Fibroblast of skin of back (primary cell): ENCODE measurements at places on chromosomes 2 and 18.

GRCh38 chr2:88059979-88060906 is 4.7 kb upstream of the KRCC1 start:
- peak; percentile 35 for DNase-seq

DNA sequence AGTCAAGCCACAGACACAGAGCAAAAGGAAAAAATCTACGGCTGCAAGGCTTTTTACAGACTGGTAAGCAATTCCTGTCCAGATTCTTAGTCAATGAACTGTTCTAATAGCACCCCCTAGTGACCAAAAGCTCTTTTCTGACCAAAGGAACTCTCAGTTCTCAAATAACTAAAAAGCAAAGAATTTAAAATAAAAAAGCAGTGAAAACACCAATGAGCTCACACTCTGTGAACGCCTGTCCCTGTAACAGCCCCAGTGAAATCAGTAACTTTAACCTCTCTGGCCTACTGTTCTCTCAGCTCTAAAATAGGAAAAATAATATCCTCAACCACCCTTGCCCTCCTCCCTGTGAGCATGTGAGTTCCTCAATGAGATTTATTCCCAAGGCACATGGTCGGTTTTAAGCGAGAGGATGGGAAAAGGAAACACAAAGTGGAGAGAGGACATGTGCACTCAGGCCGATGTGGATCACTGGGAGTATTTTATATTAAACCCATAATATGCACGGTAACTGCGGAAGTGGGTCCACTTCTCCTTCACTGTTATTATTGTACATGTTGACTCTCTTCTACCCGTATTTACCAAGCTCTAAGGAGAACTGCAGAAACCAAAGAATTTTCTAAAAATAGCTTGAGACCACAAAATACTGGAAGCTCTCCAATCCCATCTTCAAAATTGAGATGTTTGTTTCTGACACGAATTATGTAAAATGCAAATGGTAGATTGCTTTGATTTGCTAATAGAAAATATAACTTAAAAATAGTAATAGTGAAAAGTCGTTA is 128.5 kb downstream of the STK39 start:
- peak; percentile 73 for DNase-seq

GRCh38 chr18:46452820-46453219 is 204.2 kb downstream of the LOXHD1 start:
- peak; percentile 29 for DNase-seq

GRCh38 chr2:221527776-221528309 is 44.3 kb downstream of the EPHA4 start:
- DNase-seq: no peak

- no peak for DNase-seq
Observed at GRCh38 chr2:208098267-208098666, 26.1 kb downstream of the CRYGD start.

DNA sequence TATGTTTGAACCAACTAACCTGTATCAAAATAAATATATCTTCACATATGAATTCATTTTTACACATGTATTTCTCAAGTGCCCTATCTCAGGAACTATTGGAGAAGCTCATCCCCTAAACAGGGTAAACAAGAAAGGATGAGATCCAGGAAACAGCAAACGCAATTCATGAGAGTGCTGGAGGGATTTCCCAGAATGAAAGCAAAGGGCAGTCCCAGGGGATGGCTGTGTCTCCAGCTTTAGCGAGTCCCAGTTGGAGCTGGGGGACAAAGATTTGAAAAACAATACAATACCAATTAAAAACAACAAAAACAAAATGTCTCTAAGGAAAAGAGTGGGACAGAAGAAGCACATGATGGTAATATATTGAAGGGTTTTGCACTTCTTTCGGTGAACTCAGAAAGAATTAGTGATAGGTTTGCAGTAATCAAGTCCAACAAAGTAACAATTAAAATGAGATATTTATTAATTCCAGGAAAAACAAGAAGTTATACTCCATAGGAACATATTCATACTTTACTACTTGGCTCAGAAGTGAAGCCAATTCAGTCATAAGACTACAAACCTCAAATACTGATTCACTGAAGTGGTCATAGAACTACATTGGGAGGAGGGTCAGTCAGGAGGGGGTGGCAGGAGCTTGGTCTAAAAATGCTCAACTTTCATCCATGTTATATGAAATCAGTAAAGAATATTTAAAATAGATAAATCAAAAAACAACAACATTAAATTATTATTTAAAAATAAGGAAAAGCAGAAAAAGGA is 73.1 kb upstream of the PDE1A start:
- no peak for DNase-seq

DNA sequence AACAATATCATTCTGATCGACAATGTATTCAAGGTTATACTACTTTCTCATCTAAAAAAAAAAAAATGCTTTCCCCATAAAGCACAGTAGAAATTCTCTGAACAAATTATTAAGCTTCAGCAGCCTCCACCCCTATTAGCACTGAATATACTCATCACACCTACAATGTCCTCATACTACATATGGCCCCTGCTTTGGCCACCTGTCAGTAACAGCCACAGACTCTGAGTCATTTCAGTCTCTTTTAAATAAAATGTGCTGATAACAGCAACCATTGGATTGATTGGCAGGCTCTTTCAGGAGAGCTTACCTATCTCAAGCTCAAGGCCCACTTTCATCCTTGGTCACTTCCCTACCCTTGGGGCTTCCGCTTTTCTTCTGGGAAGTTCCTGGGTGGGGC is 236.7 kb downstream of the TMX3 start:
- no peak for DNase-seq

DNA sequence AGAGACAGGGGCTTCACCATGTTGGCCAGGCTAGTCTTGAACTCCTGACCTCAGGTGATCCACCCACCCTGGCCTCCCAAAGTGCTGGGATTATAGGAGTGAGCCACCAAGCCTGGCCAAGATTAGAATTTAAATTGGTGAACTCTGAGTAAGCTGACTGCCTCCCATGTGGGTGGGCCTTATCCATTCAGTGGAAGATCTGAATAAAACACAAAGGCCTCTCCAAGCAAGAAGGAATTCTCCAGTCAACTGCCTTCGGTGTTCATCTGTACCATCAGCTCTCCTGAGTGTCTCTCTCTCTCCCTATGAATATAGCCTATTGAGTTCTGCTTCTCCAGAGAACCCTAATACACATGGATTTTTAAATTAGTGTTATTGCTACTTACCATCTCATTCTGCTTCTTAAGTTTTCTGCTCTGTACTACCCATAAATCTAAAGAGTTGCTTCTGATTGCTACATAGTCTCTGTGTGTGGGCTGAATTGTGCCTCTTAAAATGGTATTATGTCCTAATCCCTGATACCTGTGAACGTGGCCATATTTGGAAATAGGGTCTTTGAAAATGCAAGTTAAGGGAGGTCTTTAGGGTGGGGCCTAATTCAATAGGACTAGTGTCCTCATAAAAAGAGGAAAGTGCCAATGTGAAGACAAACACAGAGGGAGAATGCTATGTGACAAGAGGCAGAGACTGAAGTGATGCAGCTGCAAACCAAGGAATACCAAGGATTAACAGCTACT is 36.3 kb downstream of the FBXO11 start:
- no peak for DNase-seq

GRCh38 chr2:44441200-44441599 is 79.5 kb downstream of the CAMKMT start:
- DNase-seq: no peak

DNA sequence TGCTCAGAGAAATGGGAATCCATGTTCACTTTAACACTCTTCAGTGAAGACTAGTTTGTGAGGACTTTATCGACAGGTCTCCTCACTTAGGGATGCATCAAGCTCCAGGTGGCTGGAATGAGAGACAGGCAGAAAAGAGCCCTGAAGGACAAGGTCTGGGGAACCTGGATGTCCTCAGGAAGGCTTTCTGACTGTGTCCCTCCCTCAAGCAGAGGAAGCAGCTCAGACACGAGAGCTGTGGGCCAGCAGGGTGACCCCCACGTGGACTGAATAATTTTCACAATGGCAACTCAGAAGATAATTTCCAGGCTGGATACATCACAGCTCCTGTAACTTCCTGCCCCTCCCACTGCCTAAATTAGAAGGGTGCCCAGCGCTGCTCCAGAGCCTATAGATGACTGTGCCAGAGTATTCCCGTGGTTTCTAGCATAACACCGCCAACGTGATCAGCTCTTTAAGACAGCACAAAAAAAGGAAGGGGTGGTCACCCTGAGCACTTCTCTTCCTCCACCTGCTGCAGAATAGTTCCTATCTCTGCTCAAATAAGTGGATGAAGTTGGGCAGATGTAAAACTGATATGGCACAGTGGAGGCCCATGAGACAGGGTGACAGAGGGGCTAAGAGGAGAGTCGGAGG is 25.7 kb upstream of the NCK2 start:
- DNase-seq: no peak

DNA sequence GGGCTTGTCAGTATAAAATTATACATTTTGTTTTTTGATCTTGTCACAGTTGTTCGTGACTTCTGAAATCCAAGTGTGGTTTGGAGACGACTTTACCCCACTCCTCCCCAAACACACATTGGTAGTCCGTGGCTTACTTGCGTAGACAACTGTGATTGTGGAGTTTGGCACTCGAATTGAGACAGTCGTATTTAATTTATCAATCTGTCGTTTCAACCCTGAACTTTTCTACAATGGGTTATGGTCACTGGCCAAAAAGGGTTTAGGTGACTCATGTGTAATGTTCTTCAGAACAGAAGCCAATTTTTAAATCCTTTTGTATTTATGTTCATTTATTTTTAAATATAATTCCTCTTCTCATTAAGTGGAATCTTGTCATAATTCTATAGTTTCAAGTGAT is 129.9 kb downstream of the SPTBN1 start:
- no peak for DNase-seq

- no peak for DNase-seq
Observed at GRCh38 chr2:190323406-190323805, 3.8 kb upstream of the HIBCH start.

GRCh38 chr18:59767732-59768131 is 70.5 kb upstream of the CCBE1 start:
- no peak for DNase-seq

DNA sequence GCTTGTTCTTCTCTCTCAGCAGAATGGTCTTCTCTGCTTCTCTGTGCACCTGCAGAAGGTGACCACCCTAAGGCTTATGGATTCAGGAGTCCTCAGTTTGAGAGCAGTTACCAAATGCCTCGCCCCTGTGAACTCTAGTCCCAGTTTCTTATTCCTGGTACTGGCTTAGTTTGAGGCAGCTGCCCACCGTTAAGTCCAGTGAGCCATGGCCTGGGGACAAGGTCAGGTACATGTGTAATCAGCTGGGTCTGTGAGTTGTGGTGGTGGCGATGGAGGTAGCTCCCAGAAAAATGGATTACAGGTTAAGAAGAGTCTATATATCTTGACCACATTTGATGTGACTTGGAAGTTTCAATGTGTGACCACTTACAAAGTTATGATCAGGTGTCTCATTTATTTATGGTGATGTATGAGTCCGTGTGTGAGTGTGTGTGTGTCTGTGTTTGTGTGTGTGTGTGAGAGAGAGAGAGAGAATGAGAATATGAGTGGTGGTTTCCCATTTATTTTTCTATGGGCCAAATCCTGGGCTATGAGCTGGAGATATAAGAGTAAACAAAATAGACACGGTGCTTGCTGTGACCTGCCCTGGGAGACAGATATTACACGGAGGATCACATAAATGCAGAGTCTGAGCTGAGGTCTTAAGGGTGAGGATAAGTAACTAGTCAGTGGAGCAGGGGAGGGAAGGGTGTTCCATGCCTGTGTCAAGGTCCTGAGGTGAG is 13.0 kb upstream of the IL1RN start:
- no peak for DNase-seq

GRCh38 chr2:58398406-58398805 is 157.3 kb upstream of the FANCL start:
- no peak for DNase-seq

DNA sequence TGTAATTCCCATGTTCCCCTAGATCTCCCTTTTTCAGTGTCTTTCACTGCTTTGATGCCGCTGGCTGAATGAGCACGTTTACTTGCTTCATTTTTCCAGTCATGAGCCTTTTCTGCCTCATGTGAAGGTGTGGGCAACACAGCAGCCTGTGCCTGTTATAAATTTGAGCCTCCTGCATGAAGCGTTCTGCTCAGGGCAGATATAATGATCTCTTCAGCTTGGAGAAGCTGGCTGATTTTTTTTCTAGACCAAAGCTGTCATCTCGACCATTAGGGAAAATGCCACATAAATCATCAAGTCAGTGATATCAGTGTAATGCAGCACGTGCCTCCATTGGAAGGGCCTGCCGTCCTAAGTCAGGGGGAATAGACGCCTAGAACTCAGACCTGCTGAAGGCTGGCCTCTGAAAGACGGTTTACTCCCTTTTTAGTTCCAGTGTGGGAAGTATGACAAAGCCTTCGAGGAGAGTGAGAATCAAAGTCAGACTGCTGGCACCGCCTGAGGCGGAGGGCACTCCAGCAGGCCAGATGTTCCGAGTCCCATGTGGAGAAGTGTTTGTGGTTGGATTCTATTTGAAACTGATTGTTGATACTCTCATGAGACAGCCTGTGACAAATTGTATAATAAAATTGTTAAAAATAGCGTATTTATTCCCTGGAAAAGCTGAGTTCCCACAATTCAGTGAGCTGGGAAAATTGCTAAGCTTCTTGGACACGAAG is 196.5 kb downstream of the MYO1B start:
- peak; percentile 60 for DNase-seq

DNA sequence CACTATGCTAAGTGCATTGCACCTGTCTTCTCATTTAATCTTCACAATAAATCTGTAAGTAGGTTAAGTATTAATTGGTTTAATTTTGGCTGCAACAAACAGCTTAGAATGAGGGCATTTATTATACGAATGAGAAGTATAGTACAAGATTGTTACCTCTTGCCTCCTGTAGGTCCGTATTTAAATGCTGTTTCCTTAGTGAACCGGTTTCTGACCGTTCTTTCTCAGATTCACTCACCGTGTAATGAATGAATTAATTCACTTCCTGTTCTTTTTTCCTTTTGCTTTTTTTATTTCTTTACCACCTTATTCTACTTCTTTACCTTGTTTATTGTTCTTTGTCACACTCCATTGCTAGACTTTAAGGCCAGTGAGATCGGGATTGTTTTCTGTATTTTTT is 153.8 kb upstream of the RASGRP3 start:
- no peak for DNase-seq

DNA sequence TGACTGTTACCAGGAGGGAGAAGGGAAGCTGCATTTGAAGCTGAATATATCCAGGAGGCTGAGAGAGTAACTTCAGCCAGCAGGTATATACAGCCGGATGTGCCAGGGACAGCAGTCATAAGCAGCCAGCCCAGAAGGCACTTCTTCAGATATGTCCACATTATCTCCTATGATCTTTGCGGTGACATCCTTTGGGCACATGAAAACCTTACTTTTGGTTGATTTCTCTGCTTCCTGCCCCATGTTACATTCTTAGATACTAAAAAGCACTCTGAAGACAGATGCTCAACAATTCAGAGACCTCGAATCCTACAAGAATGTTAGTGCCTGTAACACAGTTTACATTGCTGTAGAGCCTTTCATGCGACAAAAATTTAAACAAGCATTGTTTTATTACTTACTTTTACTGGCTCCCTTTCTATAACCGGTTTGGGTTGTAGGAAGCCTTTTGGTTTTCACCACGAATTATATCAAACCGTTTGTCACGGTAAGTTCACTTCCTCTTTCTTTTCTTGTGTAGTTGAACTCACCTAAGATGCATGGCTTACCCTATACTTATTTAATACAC is 50.3 kb upstream of the TLK1 start:
- DNase-seq: no peak

- no peak for DNase-seq
Observed at GRCh38 chr2:46471019-46471583, 8.3 kb upstream of the TMEM247 start.
